ENCODE measurements at places on chromosomes 3 and 15.

DNA sequence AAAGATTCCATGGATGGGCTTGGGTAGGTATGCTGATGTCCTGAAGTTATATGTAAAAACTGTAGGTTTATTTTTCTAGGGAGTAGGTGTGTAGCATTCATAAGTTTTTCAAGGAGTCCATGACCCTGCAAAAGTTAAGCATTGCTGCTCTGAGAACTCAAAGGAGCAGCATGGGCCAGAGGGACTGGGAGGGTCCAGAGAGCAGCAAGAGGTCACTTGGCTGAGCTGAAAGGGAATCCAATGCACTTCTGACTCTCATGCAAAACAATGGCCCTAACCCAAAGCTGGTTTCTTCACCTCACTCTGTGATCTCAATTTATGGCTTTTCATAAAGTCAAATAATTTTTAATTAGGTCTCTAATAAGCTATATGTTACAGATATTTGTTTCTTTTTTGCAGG, 198.3 kb upstream of the GOLGA6L4 start:
- no peak for DNase-seq

DNA sequence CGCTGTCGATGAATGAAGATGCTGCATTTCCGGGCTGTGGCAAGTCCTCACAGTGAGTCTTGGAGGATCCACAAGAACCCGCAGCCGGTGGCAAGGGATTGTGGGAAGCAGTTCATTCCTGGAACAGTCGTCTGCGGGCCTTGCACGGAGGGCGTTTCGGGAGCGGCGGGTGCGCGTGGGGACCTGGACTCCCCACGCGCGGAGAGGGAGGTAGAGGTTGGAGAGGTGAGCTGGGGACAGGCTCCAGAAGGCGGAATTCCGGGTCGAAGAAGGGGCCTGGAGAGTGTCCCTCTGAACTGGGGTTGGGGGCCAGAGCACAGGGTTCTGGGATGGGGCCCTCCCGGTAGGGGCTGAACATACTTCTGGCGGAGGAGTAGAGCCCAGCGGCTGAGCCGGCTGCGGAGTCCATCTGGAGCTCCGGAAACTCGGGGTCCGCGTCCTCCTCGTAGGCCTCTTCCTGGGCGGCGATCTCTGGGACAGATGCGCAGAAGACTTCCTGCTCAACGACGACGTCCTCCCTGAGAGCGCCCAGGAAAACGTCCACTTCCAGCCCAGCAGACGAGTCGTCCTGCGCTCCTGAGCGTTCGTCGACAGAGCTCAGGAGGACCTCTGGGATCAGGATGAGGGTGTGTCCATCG, 593 bp downstream of the PRR23A start:
- no peak for DNase-seq

DNA sequence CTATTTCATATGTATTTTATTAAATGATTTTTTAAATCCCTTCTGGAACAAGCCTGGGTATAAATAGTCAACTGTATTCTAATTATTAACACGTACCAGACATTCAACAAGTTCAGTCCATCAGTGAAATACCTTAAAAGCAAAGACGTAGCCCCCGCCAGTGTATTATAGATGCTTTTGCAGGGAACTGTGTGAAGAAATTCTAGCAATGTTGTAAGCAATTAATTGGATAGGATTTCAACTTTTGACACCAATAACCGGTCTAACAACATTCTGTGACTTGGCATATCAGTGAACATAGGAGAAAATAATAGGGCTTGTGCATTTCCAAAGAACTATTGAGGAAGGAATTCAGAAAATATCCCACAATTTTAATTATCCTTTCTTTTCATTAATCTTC, 67.2 kb upstream of the TGFBR2 start:
- no peak for DNase-seq

- DNase-seq, result no peak
Observed at GRCh38 chr3:139121513-139122220, 77.0 kb upstream of the PRR23C start.

DNA sequence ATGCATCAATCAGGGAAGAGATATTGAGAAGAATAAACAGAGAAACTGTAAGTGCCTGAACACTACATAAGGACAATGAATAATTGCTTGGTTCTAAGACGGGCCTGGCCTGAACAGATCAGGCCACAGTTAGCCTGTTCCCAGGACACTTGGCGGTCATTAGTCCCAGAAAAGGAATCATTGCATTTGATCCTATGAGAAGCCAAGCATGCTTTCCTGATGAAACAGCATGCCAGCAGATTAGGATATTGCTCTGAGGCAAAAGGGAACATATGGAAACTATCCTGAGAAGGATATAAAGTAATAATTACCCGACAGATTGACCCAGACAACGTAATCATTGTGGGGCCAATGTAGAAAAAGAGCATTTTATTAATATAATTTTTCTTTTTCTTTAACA, 51.9 kb downstream of the STRIT1 start:
- DNase-seq, result no peak

- no peak for DNase-seq
Observed at GRCh38 chr15:101159936-101160815, 91.7 kb downstream of the CHSY1 start.

DNA sequence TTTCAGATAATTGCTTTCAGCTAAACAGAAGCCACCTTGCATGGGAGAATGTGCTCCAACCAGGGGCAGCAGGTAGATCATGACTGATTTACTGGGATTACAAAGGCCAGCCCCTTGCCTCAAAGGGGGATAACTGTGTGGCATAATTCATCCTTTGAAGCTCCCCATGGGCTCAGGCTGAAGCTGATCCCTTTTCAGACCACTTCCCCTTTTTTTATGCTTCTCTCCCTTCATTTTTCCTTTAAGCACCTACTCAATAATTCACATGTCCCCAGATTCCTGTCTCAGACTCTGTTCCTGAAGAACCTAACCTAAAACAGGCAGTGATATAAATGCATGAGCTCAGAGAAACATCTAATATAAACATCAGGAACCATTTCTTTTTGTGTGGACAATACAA, 8.2 kb upstream of the MYRIP start:
- no peak for DNase-seq

DNA sequence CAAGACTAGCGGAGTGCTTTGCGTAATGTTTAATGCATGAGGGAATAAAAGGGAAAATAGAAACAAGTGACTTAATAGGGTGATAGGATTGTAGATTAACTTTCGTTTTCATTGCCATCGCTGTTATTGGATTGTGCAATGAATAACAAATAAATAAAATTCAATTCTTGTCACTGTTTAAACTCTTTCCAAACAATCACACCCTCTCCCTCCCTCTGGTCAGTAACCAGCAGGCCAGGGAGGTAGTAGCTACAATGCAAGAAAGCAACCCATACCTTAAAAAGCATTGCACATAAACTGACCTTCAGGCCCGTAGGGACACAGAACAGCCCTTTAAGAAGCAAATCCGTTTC, 705 bp upstream of the TFRC start:
- DNase-seq, result no peak

DNA sequence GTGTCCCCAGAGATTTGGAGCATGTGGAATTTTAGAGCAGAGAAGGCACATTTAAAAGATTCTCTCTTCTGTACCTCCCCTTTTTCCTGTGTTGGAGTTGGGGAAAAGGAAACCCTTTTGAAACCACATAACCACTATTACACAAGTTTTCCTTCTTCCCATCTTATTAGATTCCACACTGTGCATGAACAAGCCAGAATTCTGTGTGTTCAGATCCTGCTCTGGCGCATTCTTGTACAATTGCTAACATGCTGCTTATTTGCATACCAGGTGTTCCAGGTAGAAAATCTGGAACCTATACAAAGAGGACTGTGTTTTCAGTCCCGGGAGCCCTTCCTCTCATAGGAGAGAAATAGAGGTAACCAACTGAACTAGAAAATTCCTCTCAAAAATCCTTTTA, 2.6 kb upstream of the CIB2 start:
- no peak for DNase-seq

- DNase-seq, result no peak
Observed at GRCh38 chr15:47553947-47554346, 163.4 kb upstream of the SEMA6D start.
